Cortex of kidney (tissue), 1 donor: ENCODE measurements at places on chromosomes 3 and 15.

DNA sequence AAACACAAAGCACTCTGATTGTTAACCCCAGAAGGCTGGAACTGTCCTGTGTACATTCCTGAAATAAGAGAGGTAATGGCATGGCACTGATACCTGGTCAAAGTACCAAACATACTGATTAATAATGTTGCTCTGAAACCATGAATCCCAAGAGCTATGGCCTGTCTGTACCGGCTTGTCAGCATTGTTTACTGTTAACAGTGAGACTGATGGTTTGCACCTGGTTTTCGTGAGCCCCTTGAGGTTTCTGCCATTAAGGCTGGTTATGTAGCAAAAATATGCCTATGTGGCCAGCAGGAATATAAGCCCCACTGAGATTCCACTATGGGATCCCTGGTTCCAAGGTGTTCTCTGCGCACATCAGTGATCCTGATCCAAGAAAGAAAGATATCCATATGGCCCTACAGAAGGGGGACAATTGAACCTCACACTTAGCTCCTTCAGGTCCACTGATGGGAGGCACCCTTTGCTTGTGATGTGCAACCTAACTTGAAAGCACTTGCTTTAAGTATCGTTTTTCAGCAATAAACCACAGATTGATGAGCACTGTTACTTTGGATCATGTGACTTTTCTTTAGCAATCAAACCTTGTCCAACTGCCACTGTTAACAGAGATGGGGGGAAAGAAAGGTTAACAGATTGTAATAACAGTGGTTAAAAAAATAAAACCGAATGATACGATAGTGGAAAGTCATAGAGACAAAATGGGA lies 65.2 kb downstream of the TBL1XR1 start:
- DNase-seq, result no peak

GRCh38 chr3:151276687-151277042 lies 1.7 kb downstream of the P2RY14 start:
- no peak for DNase-seq

DNA sequence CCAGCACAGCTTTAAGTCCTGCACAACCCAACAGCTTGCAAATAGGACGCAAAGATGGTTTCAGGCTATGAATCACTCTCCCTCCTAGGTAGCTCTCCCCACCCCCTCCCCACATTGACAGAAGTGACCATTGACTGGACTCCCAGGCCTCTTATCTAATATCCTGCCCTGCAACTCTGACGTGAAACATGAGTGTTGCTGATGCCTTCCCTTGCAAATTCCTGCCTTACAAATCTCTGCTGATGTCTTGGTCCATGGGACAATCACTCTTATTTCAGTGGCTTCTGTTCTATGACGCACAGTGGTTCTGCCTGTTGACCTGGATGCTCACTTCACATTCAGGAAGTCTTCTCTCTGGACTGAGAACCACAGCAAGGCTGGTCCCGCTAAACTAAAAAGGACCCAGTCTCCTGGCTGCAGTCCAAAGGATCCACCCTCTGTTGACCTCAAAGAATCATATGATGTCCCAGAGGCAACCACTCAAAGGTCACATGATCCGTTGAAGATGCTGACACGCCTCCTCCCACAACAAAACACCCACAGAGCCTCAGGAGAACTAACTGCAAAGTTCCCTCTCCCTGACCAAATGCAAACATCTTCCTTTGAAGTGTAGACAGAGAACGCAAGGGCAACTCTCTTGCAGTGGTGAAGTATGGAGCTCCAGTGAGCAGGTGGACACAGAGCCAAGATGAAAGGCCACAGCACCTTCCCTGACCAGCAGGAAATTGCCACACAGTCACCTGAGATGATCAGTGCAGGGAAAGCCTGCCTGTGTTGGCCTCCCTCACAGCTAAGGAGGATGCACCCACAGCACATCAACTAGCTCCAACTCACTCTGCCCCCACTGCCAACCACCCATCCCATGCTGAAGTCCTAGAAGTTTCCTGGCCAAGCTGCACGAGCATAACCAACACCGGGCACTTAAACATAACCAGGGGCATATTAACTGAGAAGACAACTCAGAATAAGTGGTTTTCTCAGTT lies 112.3 kb downstream of the ADAMTS17 start:
- no peak for DNase-seq

DNA sequence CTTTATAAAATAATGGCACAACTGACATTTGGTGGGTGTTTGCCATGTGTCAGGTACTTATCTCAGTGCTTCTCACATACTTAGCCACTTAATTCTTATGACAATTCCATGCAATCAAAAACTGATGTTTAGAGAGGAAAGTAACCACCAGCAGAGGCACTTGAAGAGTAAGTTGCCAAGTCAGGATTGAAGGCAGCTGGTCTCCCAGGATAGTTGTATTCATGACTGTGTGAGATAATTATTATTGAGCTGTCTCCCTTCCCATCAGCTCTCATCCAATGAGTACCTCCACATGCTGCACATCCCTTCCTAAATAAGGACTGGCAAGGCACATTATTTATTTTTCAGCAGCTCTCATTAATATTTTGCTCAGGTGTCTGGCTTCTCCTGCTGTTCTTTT lies 4.8 kb downstream of the VEPH1 start:
- DNase-seq, result no peak

DNA sequence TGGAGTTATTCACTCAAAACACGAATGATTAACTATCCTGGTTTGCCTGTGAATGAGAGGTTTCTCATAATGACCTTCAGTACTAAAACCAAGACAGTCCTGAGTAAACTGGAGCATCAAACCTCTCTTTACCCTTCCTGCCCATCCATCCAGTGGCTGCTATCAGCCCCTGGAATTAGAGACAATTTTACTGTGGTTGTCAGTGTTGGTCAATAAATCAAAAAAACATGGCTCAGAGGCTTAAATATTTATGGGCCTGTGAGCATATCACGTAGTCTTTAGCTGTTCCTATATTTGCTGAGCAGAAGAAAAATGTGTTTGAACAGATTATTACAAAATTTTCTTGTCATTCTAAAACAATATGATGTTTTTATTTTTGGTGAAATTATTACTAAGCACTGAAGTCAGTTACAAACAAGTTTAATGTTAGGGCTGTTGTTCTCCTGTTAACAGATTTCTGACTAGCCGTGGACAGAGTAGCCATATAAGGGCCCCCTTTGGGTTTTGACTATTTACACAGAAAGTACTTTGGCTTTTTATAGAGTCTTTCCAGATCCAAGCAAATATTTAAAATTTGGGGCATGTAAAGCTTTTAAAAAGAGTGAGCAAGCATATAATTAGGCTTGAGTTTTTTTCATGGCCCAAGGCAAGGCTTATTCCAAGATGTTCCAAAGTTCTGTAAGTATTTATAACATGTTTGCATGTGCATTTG lies 580.9 kb downstream of the DIPK2A start:
- DNase-seq, result no peak

- no peak for DNase-seq
These were observed 12.3 kb upstream of the MFSD1 start for GRCh38 chr3:158789592-158789991.

DNA sequence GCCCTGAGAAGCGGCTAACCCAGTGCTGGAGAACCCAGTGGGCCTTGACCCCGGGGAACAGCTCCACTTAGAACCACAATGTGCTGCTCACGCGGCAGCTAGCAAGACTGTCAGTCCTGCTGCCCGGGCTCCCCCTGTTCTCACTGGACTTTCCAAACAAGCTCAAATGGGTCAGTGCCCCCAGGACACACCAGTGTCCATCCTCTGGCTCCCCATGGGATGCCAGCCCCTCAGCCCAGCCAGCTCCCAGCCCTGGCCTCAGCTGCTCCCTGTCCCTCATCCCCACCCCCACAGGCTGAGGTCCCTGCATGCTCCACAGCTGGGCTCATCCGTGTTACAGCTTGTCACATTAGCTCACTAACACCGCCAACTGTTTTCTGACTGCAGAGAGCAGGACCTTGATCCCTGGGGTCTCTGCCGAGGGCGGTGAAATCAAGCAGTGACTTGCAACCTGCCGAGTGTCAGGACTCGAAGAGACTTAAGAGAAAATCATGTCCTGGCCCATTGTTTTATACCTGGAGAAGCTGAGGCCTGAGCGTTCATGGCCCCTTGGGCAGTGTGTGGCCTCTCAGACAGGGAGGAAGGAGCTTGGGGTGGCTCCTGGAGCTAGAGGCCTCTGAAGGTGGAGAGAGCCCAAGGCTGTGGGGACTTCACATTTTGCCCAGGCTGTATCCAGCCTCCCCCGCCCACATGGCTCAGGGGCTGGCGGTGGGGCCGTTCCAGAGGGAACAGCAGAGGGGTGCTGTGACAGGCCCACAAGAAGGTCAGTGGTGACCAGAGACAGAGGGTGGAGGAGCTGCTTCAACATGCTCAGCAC lies 157.5 kb downstream of the MEGF11 start:
- no peak for DNase-seq

DNA sequence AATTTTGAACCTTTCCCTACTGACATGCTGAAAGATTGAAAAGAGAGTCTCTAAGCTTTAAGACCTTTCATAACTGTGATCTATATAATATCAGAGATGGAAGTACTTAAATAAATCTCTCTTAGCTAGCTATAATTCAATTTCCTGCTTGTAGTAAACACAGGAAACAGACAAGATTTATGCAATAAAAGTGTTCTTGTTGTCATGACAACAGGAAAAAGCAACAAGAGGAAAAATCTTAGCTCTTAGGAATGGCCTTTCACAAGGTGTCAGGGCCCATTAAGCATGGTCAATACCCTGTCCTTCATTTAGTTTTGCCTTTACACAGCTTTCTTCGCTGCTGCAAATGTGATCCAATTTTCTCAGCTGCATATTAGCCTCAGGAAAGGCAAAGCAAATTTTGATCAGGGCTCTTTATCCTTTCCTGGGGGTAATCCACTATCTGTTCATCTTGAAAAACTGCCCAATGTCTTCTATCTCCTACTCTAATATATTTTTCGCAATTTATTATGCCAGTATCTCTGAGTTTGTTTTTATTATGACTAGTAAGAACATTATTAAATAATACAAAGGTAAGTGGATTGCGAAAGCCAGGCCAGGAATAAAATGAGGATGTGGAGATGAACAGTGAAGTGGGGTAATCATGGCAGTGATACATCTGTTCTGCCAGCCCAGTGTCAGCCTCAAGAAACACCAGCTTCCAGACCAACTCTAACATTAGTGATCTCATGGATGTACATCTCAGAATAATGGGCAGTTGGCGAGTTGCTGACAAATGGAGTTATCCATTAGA lies 28.7 kb downstream of the SIDT1 start:
- DNase-seq, result no peak

GRCh38 chr3:152973575-152973974 lies 138.6 kb downstream of the P2RY1 start:
- DNase-seq, result no peak

DNA sequence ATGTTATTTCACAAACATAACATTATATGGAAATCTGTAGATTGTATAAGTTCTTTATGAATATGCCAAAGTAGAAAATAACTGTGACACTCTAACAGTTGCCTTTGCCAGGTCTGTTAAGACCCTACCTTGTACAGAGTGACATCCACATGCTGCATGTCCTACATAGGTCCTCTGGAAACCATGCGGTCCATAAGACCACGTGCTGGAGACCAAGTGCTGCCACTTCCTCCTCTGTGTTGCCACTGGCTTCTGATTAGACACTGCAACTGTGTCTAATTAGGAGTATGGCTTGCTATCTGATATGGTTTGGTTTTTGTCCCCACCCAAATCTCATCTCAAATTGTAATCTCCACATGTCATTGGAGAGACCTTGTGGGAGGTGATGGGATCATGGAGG lies 855.5 kb upstream of the SEMA6D start:
- DNase-seq, result no peak

- DNase-seq, result no peak
These were observed 61.5 kb upstream of the MEF2A start for GRCh38 chr15:99504071-99504822.

DNA sequence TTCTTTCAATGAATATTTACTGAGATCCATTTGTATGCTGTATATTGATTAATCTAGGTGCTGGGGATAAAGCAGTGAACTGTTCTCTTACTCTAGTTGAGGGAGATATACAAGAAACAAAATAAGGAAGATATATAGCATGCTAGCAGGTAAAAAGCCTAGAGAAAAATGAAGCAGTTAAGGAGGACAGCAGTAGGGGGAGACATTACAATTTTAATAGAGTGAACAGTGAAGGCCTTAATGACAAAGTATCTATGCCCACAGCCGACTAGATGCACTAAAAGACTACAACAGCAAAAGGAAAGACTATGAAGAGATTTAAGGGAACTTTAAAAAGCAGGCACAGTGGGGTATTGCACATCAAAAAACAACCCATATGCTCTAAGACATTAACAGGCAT lies 81.4 kb downstream of the XRN1 start:
- DNase-seq, result no peak

DNA sequence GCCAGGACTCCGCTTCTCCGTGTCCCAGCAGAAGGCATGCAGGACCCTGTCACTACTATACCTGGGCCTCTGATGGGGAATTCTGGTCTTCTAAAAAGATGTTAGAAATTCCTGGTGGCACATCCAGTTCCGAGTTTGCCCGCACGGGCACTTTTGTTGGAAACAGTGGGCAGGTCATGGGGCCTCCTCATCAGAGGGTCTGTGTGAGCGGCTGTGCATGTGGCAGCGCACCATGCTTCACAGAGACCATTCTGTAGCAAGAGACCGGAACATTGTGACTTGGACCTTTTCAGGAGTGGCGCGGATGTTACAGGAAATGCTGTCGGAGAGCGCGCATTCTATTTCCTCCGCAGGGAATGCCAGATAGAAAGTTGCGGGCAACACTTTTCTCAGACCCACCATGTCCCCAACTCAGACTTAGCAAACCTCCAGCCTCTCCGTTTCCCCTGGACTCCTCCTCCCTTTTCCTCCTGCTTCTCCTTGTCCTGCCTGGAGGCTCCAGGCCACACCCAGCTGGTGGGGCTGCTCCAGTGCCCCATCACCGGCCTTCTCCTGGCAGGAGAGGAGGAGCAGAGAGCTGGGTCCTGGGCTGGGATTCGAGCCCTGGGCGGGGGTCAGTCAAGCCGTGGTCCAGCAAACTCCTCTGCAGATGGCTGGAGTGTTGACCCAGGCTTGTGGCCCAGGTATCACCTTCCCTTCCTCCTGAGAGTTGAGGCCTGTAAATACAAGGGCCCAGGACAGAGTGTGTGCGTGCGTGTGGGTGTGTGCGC lies 46.6 kb downstream of the KLF13 start:
- DNase-seq, result no peak

- no peak for DNase-seq
These were observed 141.9 kb upstream of the PLSCR5 start for GRCh38 chr3:146747051-146747450.

DNA sequence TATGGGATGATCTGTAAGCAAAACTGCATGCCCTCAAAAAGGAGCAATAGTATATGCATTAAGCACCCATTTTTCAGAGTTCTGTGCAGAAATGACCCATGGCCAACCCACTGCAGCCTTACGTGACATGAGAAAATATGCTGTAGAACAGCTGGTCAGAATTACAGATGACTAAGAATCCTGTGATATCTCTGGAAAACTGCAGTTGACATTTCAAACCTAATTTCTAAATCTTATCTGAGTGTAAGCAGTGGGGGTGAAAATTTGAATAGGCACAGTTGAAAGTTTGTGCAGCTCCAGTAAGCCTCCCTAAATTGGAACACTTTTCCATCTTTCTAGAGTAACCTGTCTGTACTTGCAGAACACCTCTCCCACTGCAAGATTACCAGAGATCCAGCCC lies 28.7 kb upstream of the COL6A6 start:
- no peak for DNase-seq

GRCh38 chr3:3074551-3075257 lies 35.5 kb downstream of the IL5RA start:
- no peak for DNase-seq

- no peak for DNase-seq
These were observed 246.5 kb downstream of the ROBO1 start for GRCh38 chr3:79521221-79521848.

GRCh38 chr3:5298453-5298852 lies 110.9 kb downstream of the EDEM1 start:
- DNase-seq, result no peak
